ENCODE measurements at places on chromosomes 7 and 10.

DNA sequence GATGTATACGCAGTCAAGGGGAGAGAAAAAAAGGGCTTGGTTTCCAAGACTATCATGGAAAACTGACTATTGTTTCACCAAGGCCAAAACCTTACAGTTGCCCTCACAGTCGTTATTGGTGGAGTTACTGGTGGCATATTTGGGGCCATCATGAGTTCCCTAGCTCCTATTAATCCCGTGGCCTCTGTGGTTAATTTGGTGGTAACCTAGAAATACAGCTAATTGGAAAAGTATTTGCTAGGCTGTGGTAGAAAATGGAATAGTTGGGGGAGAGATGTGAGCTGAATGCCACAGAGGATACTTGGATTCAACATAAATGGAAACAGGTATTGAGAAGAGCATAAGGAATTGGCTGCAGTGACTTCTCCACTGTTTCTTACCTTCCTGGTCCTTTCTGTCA lies 450.7 kb downstream of the KCNMA1 start:
- DNase-seq: no peak

GRCh38 chr7:14351167-14351566 lies 361.7 kb upstream of the ETV1 start:
- DNase-seq: no peak

GRCh38 chr10:103145860-103146466 lies 47.1 kb downstream of the NT5C2 start:
- no peak for DNase-seq

DNA sequence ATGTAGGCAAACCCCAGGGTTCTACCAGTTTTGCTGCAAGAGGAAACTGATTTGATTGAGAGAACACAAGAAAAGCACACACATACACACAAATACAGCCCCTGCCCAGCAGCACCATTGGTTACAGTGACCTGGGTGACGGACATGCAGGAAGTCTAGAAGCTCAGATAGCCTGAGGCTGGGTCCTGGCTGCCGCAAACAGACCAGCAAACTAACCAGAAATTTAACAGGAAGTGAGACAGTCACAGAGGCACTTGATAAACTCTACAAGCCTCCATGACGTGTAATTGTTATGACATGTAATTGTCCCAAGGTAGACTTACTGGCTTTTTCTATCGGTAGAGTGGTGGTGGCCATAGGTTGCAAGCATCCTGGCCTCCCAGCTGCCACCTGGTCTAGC lies 58.9 kb downstream of the PRKAR2B start:
- peak; percentile 12 for DNase-seq

DNA sequence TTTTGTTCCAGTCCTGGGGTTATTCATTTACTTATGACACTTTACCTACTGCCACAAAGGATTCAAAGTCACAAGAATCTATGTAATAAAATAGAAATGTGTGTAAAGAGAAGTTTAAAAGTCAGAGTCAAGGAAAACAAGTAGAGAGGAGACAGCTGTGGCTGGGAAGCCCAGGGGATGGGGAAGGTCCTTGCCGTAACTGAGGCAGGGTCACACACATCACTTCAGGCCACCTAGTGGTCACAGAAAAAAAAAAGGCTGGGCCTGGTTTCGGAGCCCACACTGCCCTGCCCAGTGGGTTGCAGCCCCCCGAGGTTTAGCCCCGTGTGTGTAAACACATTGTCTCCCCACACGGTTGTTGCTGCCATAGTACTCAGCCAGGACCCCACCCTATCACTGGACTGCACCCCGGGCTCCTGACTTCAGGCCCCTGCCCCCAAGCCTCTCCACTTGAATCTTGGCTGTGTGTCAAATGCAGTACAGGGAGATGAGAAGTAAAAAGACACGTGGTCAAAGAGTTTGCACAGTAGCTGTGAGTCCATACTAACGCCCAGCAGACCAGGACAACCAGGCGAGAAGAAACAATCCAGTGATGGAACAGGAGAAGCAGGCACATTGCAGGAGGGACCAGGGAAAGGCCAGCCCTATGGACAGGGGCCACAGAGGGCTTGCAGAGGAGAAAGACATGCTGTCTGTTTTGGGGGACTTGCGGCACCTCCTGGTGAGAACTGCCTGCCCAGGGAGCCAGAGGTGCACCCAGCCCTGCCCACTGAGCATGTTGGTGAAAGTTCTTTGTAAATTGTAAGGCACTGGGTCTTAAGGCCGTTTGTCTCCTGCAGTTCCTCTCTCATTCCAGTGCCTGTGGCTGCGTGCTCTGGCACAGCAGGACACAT lies 91.4 kb upstream of the MACROH2A2 start:
- DNase-seq: no peak

- no peak for DNase-seq
These were observed 163.6 kb downstream of the KCND2 start for GRCh38 chr7:120436487-120437060.

- DNase-seq: no peak
These were observed 354.5 kb downstream of the TFEC start for GRCh38 chr7:115676080-115676479.

DNA sequence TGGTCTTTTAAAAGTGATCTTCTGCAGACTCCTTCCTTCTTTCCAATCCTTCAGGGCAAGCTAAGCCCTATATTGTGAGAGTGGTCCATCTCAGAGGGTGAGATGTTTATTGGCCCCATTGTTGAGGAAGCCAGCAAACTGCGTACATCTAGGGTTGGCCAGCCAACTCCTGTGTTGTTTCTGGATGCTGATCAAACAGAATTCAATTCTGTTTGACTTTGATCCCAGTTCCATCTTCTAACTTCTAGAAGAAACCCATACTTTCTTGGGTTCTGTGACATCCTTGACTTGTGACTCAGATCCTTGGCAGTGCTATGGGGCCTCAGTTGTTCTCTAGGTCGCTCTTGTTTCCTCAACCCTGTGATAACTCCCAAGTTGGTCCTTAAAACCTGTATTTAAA lies 116.2 kb downstream of the LSMEM1 start:
- no peak for DNase-seq

GRCh38 chr7:39949971-39950472 lies at the start of gene CDK13:
Gene CDK13, plus strand, starts transcription at chr7:39950256. Its CDS starts 386 bp downstream, at chr7:39950642.
- peak; percentile 84 for DNase-seq

- DNase-seq: no peak
These were observed 8.8 kb upstream of the ABI1 start for GRCh38 chr10:26869528-26869927.

DNA sequence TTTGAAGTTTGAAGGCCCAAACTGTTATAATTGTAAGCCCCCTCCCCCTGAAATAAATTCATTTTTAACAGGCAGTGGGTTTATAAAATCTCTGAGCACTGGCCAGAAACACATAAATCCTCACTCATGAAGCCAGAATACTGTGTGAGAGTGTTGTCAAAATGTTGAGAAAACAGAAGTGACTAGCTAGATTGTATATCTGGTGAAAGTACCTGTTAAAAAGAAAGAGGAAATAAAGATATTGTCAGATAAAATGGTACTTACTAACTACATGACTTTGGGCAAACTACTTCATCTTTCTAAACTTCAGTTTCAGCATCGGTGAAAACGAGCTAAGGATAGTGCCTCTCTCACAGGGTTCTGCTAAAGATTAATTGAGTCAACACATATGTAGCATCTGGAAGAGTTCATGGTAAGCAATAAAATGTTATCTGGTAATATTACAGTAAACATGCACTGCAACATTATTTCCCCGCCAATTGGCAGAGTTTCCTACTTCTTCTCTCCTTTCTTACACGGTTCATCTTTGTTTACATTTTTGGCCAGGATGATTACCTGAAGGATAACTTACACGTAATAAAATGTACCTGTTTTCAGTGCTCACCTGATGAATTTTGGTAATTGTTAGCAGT lies 202.5 kb upstream of the CHRM2 start:
- no peak for DNase-seq

GRCh38 chr7:2527505-2528467 lies 8.2 kb downstream of the LFNG start:
- DNase-seq: peak; percentile 51

DNA sequence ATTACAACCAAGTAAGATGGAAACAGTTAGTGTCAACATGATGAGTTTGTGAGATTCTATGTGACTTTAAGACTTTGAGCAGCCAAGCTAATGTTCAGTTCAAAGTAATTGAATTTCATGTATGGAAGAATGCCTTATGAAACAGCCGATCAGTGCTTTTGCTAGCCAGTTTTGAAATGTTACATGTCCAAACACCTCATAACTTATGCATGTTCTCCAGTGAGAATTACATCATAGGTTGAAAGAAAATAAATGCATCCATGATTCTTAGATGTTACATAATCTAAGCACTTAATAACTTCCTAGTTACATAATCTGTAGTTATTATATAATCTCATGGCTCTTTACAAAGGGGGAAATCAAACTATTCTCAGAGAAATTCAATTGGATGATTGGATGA lies 211.3 kb downstream of the BICC1 start:
- no peak for DNase-seq

- no peak for DNase-seq
These were observed 14.7 kb downstream of the HSPB1 start for GRCh38 chr7:76316984-76317781.

DNA sequence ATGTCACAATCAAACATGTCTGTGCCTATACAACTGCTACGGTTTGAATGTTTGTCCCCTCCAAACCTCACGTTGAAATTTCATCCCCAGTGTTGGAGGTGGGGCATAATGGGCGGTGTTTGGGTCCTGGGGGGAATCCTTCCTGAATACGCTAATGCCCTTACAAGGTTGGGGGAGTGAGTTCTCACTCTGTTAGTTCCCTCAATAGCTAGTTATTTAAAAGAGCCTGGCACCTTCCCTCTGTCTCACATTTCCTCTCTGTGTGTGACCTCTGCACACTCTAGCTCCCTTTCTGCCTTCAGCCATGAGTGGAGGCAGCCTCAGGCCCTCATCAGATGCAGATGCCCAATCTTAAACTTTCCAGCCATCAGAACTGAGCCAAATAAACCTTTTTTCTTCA lies 129.5 kb downstream of the GRM8 start:
- DNase-seq: no peak

- no peak for DNase-seq
These were observed 412 bp upstream of the PPIA start for GRCh38 chr7:44796034-44796503.

DNA sequence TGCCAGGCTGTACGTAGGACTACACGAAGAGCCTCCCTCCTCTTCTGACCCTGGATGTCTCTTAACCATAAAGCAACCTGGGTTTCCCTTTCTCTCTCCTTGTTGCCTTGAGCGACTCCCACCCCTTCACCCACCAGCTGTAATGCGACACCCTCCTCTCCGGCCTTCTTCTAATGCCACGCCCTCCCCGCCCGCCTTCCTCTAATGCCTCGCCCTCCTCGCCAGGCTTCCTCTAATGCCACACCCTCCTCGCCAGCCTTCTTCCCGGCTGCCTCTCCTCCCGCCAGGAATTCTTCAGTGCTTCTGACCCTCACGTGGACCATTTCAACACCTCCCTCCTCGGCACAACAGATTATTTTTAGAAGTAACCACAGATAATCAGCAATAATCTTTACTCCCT lies 348.5 kb upstream of the SHH start:
- no peak for DNase-seq

DNA sequence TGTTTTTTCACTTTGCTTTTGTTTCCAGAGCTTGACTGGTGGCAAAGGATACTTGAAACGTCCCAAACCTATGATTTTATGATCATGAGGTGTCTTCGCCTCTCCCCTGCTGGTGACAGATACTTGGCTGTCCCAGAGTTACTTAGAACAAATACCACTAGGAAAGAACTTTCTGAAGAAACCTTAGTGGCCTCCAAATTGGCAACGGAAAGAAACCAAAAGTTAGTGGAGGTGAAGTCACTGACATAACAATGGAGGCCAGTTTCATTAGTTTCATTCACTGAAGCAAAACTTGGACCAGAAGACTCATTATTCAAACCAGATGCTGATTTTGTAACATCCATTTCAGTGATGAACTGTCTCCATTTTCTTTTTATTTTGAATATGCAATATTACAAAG lies 68.6 kb downstream of the JAZF1 start:
- DNase-seq: no peak

GRCh38 chr7:131652934-131653333 lies 96.5 kb upstream of the PODXL start:
- DNase-seq: no peak

- no peak for DNase-seq
These were observed 59.7 kb downstream of the PROSER2 start for GRCh38 chr10:11882646-11883375.

GRCh38 chr10:129096065-129096984 lies 370.7 kb upstream of the MGMT start:
- DNase-seq: no peak
